ENCODE measurements at places on chromosomes 16 and 17.

GRCh38 chr16:84648595-84649510 is 542 bp downstream of the KLHL36 start:
- no peak for DNase-seq

- DNase-seq: no peak
Measured at GRCh38 chr16:83501481-83501880, 306.3 kb upstream of the HSBP1 start.

DNA sequence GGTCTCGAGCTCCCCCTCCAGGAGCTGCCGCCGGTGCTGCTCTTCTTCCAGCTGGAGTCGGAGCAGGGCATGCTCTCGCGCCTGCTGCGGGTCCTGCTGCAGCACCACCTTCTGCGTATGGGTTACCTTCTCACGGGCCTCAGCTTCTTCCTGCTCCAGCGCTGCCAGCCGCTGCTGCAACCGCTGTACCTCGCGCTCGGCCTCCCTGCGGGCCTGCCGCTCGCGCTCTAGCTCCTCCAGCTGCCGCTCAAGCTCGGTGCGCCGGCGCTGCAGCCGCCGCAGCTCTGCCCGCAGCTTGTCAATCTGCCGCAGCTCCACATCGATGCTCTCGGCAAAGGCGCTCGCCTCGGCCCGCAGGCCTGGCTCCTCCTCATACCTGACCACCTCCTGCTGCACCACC is 36.9 kb downstream of the UBN1 start:
- DNase-seq: no peak

- DNase-seq: no peak
Measured at GRCh38 chr16:27332105-27332504, 18.3 kb downstream of the IL4R start.

GRCh38 chr16:57749101-57749692 is 13.6 kb downstream of the KATNB1 start:
- no peak for DNase-seq

DNA sequence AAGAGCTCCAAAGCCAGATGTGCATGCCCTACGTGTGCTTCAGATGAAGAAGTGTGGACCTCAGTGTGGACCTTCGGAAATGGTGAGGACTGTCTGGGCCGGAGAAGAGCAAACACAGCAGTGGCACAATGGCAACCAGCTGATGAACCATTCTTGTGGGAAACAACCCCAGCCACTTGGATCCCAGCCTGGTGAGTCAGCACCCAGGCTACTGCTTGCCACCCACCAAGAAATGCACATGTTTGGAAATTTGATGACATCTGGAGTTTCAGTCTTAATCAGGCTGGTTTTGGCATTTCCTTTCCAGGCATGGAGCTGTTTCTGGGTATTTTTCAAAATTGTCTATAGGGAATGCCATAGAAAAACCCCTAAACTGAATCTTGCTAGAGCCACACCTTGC is 42.7 kb downstream of the DYNLRB2 start:
- DNase-seq: peak; percentile 71

DNA sequence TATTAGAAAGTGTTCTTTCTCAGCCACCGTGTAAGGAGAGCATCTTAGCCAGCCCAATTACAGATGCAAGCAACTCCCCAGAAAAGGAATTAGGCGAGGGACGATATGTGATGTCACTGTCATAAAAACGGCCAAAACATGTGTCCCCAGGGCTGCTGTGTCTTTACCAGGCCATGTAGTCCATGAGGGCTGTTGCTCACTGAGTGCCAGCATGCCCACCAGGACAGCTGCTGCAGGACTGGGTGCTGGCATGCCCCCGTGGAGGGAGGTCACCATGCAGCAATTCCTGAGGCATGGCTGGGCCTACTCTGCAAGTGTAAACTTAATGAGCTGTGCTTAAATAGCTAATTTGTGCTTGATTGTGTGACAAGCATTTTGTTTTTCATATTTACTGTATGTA is 156.9 kb downstream of the LGALS9B start:
- DNase-seq: no peak

All from stimulated activated CD4-positive, alpha-beta T cell treated with anti-CD3 and anti-CD28 coated beads, Interleukin-1b, Interleukin-23, amount 100 ng/mL, for 48 hours (primary cell).